ENCODE measurements at places on chromosomes 16 and 17. TPM values are rescaled to one million over a fixed set of nuclear protein-coding genes. Genes with fewer than 3 reads are reported as not detected.

GRCh38 chr17:12519956-12520594 is 145.6 kb upstream of the MYOCD start:
- no peak for DNase-seq

DNA sequence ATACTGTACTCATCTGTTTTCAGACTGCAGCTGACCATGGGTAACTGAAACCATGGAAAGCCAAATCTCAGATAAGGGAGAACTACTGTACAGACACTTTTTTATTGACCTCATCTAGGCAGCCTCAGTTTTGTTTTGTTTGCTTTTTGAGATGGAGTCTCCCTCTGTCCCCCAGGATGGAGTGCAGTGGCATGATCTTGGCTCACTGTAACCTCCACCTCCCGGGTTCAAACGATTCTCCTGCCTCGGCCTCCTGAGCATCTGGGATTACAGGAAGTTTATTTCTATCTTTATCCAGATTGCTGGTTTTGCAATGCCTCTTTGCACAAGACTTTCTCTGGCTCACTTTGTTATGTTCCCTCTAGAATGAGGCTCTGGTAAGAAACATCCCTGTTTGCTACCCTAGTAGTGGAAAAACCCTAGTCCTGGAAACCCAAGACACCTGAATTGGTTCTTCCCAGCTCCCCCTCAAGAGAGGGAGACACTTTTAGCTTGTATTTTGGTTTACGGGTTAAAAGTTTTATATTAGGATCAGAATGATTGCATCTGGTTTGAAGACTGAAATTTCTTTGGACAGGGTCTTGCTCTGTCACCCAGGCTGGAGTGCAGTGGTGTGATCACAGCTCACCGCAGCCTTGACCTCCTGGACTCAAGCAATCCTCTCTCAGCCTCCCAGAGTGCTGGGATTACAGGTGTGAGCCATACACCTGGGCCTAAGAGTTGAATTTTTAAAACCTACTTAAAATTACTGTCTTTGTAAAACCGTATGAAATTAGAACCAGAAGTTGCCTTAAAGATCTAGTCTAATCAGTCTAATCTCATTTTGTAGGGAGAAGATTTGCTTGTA is 38.9 kb downstream of the ZNF207 start:
- no peak for DNase-seq

DNA sequence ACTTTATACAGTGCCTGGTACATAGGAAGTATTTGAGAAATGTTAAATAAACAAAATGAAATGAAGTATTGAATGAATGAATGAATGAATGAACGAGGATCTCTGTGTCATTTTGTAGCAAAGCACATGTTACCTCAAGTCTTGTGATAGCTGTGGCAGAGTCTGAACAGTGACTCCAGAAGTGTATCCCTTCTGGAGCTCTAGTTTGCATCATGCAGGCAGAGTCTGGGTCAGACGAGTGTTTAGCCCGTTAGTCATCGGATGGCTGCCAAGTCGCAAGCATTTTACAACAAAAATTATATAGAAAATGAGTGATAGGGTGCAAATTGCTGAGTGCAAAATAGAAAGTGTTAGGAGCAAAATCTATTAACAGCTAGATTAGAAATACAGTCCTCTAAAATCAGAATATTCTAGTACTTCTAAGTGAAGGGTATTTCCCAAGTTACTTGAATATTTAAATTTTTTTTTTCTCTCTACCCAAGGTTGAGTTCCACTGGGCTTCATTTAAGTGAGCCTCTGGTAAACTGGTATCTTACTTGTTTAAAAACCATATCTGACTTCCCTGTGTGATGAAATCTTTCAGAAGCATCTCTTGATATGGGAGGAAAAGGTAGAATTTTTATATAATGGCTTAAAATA is 113.3 kb downstream of the FTO start:
- no peak for DNase-seq

GRCh38 chr17:42871647-42872046 is 20.6 kb downstream of the AOC3 start:
- DNase-seq, result no peak

GRCh38 chr17:67411397-67411796 is 34.3 kb downstream of the PITPNC1 start:
- DNase-seq, result no peak

Gene OR3A1
- total RNA-seq, result 0.81 TPM

All from mucosa of gallbladder (tissue), 1 donor.